NCI-H2081 (cell line): ENCODE measurements at places on chromosomes 3 and 15.

DNA sequence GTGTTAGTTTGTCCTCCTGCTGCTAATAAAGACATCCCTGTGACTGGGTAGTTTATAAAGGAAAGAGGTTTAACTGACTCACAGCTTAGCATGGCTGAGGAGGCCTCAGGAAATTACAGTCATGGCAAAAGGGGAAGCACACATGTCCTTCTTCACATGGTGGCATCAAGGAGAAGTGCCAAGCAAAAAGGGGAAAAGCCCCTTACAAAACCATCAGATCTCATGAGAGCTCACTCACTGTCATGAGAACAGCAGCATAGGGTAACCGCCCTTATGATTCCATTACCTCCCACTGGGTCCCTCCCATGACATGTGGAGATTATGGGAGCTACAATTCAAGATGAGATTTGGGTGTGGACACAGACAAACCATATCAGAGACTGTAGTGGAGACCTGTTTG lies 27.0 kb downstream of the TM2D3 start:
- no peak for DNase-seq

- DNase-seq, result no peak
Observed at GRCh38 chr3:191972714-191973398, 511.9 kb downstream of the PYDC2 start.

DNA sequence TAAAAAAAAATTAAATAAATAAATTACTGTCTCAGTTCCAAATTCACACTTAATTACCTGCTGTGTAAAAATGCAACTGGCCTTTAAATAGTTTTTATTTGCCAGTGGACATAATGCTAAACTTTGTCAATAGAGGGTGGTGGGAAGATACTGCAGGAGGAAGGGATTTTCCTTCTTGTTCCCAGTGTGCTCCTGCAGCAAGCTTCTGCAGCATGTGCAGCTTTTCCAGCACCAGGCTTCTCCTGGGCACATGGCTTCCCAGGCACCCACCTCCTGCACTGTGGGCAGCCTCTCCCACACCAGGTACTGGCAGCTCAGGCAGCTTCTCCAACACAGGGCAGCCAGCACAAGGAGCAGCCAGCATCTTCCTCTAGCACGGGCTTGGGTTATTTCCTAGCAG lies 29.6 kb upstream of the BBX start:
- DNase-seq, result no peak

- DNase-seq, result no peak
Observed at GRCh38 chr3:128041344-128041743, 10.9 kb upstream of the SEC61A1 start.

GRCh38 chr3:66997560-66998112 lies 471 bp upstream of the KBTBD8 start:
- DNase-seq, result no peak

- no peak for DNase-seq
Observed at GRCh38 chr3:194285024-194285849, 65.9 kb downstream of the CPN2 start.

DNA sequence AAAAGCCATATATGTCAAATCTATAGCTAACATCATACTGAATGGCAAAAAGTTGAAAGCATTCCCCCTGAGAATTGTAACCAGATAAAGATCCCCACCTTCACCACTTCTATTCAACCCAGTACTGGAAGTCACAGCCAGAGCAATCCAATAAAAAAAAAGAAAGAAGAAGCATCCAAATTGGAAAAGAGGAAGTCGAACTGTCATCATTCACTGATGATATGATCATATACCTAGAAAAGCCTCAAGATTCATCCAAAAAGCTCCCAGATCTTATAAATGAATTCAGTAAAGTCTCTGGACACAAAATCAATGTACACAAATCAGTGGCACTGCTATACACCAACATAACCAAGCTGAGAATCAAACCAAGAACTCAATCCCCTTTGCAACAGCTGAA lies 97.4 kb downstream of the CBLB start:
- no peak for DNase-seq

- no peak for DNase-seq
Observed at GRCh38 chr15:44790215-44790614, 53.9 kb downstream of the TRIM69 start.

DNA sequence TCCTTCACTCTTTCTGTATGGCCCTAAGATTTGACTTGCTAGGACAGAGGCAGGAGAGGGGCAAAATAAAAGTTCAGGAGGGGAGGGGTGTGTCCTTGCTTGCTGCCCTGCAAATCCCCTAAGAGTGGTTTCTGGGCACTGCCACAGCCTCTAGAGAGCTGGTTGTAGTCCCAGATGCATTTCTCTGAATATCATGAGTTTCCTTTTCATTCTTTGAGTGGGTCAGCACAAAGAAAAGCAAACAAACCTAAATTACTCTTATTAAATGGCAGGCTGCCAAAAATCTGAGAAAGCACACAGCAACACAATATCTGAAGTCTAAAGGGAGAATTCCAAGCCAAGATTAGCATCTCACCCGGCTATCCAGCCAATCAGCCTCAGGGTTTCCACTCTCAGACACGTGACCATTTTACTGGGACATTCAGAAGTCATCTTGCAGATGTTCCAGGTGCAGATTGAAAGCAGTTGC lies 919.3 kb downstream of the TUSC7 start:
- peak; percentile 94 for DNase-seq

GRCh38 chr15:41494190-41494921 lies 682 bp downstream of the ITPKA start:
- DNase-seq, result peak; percentile 42

GRCh38 chr15:66117841-66118240 lies 135.7 kb downstream of the MEGF11 start:
- no peak for DNase-seq

DNA sequence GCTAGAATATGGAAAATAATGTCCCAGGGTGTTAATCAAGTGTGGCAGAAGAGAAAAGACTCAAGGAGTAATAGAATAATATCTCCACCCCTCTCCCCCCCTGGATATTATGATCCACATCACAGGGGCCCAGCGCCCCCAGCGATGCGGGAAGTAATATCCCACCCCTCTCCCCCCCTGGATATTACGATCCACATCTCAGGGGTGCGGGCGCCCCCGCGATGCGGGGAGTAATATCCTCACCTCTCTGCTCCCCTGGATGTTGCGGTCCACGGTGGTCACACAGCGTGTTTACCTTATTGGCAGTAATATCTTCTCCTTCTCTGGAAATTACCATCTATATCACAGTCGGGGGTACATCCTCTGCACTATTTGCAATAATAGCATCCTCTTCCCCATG lies 97.1 kb upstream of the OSBPL11 start:
- no peak for DNase-seq

- DNase-seq, result no peak
Observed at GRCh38 chr15:63528138-63528659, 23.8 kb downstream of the USP3 start.

DNA sequence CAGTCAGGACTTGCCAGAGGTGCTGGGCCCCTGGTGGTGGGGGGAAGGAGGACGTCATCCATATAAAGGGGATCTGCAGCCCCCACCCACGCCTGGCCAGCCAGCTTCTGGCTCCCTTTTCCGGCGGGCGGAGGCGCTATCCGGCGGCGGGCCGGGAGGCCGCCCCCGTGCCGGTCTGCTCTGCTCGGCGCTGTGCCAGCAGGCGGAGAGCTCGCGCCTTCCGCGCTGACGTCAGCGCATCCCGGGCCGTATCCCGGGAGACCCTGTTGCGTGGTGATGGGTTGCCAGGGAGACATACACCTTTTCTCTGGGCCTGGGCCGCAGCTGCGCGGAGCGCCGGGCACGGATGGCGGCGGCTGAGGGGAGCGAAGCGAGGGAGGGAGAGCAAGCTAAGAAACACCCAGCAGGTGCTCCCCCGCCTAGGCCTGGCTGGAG lies 1.1 kb downstream of the FAM131A start:
- peak; percentile 97 for DNase-seq

GRCh38 chr15:60062826-60063225 lies 58.7 kb downstream of the FOXB1 start:
- DNase-seq, result no peak

- no peak for DNase-seq
Observed at GRCh38 chr15:32723171-32723948, 5.6 kb downstream of the GREM1 start.

- DNase-seq, result no peak
Observed at GRCh38 chr15:44882499-44882968, 74.0 kb upstream of the TERB2 start.

DNA sequence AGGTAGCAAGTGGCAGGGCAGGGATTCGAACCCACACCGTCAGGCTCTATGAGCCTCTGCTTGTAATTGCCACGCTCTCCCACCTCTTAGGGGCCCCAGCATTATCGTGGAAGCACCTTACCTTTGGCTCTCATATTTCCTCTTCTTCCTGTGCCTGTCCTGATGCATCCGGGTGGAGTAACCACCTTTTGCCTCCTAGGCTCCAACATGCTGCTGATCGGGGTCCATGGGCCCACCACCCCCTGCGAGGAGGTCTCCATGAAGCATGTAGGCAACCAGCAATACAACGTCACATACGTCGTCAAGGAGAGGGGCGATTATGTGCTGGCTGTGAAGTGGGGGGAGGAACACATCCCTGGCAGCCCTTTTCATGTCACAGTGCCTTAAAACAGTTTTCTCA lies 40.4 kb downstream of the DNASE1L3 start:
- DNase-seq, result no peak

GRCh38 chr3:39021029-39021428 lies 30.7 kb downstream of the SCN11A start:
- DNase-seq, result no peak

DNA sequence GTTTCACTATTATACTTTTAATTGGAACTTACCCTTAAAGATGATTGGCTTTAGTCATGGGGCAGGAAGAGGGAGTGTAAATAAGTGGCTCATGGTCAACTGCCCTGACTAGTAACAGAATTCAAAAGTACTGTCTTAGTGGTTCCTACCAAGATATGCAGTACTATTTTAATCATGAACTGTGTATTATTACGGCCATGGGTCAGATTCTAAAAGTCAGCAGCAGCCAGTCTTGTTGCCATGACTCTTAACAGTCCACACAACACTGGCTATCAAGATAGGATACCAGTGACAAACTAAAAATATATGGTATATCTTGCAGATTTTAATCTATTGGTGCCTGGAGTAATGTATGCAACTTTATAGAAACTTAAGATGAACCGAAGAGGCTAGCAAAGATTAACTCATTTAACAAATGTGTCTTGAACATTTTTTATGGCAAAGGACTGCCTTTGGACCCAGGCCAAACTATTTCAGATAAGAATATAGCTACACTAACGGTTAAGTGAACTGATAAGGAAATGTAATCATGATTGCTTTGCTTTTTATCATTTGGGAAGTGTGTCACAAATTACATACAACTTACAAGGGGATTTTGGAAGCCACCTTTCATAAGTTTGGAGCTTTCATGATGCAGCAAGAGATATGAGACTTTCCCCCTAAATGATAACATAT lies 163.7 kb downstream of the TCF12 start:
- DNase-seq, result no peak

DNA sequence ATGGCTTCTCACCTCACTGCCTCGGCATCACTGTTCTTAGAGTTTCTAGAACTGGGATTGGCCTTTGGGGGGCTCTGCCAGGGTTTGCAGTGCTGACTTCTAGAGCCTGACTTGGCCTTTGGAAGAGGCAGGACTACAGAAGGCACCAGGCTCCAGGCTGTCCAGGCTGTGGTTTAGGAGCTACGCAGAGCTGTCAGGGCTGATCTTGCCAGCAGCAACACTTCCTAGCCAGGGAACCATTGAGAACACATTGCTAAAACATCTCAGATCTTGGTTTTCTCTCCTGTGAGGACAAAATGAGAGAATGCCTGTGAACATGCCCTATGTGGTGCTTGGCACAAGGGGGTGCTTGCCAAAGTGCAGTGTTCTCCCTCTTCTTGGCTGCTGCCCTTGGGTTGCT lies 34.6 kb upstream of the APEH start:
- no peak for DNase-seq

GRCh38 chr3:76735152-76735551 lies 304.7 kb upstream of the ROBO2 start:
- no peak for DNase-seq

DNA sequence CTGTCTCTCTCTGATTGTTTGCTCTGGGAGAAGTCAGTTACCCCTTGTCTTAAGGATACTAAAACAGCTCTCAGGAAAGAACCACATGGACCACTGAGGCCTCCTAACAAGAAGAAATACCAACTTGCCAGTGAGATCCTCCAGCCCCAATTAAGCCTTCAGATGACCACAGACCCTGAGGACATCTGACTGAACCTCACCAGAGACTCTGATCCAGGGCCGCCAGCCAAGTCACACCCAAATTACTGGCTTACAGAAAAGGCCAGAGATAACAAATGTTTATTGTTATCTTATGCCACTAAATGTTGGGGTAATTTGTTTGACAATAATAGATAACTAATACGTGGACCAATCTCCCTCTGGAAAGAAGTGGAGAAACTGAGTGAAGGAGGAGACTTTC lies 40.2 kb downstream of the SLC12A8 start:
- DNase-seq, result no peak

GRCh38 chr3:111621535-111621934 lies 26.4 kb upstream of the ZBED2 start:
- DNase-seq, result no peak

DNA sequence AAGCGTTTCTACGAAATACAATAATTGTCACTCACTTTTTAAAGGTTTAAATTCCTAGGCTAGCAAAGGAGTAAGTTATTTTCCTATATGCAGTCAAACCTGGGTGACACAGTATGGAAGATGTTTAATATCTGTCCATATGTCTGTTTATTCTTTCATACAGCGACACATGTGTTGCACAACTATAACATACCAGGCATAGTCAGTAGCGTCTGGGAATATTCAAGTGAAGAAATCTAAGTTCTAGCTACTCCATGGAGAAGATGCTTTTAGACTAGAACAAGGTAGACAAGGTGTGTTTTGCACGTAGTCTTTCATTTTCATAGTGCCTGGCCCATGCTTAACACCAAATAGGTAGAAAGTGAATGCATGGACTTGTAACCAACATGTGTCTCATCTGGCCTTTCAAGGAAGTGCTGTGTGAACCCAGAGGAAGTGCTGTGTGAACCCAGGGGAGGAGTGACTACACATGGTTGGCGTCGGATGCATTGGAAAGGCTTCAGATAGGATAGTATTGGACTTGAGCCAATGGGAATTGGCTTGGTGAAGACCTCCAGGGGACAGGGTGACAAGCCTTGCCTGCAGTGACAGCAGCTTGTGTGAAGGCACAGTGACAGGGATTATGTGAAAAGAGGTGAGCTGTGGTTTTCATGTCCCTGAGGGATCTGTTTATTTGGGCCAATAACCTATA lies 267.0 kb downstream of the PTPRG start:
- DNase-seq, result no peak

GRCh38 chr3:152430223-152431002 lies 161.7 kb downstream of the MBNL1 start:
- DNase-seq, result no peak

DNA sequence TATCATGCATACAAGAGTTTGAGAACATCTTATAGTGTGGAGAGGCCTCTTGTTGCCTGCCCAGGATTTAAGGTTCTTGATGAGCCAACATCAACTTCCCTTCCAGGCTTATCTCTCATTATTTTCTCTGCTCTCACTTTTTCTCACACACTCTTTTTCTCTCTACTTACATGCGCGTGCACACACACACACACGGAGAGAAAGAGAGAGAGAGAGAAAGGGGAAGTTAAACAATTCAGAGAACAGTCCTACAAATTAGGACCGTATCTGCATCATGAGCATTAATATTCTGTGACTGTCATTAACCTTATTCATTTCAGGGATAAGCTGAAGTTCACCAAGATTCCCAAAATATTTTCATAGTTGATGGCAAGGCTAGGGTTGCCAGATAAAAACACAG lies 269.0 kb downstream of the ZNF621 start:
- no peak for DNase-seq

GRCh38 chr3:171810629-171811294 lies 479 bp upstream of the PLD1 start:
- DNase-seq, result no peak

GRCh38 chr15:85019815-85020590 lies 38.3 kb downstream of the PDE8A start:
- no peak for DNase-seq
